ENCODE measurements at places on chromosomes 7 and 10.

DNA sequence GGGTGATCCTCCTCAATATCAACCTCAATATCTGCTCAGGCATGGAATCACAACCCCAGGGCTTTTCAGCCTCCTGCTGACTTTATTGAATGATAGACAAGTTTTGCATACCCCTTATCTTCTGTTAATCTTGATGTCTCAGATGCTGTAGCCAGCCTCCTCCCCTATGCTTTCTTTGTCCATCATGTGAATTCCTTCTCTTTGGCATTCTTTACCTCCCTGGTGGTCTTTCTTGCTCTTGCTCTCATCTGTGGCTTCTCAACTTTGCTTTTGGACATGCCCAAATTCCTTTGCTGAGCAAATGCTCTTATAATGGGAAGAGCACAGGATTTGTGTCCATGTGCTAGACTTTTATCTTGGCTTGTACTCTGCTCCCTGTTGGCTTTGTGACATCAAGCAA lies 73.4 kb upstream of the FAM13C start:
- DNase-seq, result no peak

GRCh38 chr10:92207061-92207460 lies 83.8 kb downstream of the CPEB3 start:
- DNase-seq, result no peak

DNA sequence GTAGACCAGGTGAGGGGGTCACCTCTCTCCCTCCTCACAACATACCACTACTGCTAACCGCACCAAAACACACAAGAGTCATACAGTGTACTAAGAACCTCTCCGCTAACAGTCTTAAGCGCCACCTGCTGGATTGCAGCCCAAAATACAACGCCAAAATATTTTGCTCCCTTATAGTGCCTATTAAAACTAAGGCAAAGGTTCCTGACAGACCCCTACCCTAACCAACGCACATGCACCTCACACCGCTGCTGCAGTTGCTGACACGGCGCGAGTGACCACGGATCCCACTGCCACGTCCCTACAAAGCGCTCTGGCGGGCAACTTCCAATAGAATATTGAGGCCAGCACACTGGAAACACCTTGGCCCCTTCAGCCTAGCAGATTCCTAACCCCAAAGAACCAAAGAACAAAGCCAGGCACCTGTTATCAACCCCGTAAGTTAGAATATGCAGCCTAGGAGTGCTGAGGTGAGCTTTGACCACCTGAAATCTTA lies 563.6 kb upstream of the SEMA3D start:
- DNase-seq, result no peak

GRCh38 chr7:84137812-84138211 lies 56.8 kb downstream of the SEMA3A start:
- no peak for DNase-seq

DNA sequence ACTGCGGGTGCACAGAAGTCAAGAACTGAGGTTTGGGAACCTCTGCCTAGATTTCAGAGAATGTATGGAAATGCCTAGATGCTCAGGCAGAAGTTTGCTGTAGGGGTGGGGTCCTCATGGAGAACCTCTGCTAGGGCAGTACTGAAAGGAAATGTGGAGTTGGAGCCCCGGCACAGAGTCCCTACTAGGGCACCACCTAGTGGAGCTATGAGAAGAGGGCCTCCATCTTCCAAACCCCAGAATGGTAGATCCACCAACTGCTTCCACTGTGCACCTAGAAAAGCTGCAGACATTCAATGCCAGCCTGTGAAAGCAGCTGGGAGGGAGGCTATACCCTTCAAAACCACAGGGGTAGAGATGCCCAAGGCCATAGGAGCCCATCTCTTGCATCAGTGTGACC lies 1336.0 kb upstream of the CELF2 start:
- no peak for DNase-seq

- no peak for DNase-seq
Measured at GRCh38 chr7:6159097-6159483, 113.3 kb downstream of the CYTH3 start.

GRCh38 chr7:155842496-155843265 lies 30.4 kb upstream of the SHH start:
- no peak for DNase-seq

GRCh38 chr10:74289951-74290350 lies 138.9 kb downstream of the ADK start:
- no peak for DNase-seq

GRCh38 chr7:155303897-155304296 lies 6.2 kb downstream of the INSIG1 start:
- no peak for DNase-seq

- DNase-seq, result no peak
Measured at GRCh38 chr10:2556883-2557282, 510.5 kb upstream of the PFKP start.
